Activated T-helper 1 cell treated with anti-CD3 and anti-CD28 coated beads, Interleukin-2, amount 50 U/mL, for 16 hours (primary cell): ENCODE measurements at places on chromosomes 1 and 21.

GRCh38 chr1:33828654-33829053 lies 35.2 kb upstream of the HMGB4 start:
- DNase-seq: no peak

- DNase-seq: peak; percentile 26
Measured at GRCh38 chr1:210328746-210329503, at the start of gene HHAT. Gene HHAT (plus strand): TSS chr1:210328902. CDS start chr1:210348976, 20,074 bp downstream.

DNA sequence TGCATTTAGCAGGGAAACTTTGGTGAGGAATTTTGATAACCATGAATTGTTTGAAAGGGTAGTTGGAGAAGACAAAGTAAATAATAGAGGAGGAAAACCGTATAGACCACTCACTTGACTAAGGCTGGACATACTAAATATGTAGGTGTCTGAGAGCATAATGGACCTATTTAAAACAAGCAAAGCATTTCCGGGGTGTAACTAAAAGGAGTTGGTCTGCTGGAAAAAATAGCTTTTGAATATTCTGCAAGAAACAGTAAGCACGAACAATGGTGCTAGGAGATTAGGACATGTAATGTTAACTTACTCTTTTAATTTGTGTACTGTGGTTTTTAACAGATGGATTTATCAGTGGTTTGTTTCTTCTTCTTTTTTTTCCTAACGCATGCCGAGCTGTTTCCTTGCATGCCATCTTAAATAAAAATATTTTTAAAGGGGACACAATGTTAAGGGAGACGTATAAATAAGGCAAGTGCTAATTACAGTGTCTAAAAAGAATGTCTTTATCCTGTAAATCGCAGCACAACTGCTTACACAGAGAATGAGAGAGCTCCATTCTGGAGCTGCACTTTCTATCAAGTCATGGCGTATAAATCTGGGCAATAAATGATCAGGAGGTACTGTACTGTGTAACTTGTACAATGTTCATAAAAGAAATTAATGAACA lies 492.1 kb downstream of the LMO4 start:
- DNase-seq: no peak

GRCh38 chr1:35860696-35861095 lies 22.3 kb upstream of the AGO1 start:
- no peak for DNase-seq

- no peak for DNase-seq
Measured at GRCh38 chr1:20061866-20062265, 8.1 kb upstream of the PLA2G5 start.

DNA sequence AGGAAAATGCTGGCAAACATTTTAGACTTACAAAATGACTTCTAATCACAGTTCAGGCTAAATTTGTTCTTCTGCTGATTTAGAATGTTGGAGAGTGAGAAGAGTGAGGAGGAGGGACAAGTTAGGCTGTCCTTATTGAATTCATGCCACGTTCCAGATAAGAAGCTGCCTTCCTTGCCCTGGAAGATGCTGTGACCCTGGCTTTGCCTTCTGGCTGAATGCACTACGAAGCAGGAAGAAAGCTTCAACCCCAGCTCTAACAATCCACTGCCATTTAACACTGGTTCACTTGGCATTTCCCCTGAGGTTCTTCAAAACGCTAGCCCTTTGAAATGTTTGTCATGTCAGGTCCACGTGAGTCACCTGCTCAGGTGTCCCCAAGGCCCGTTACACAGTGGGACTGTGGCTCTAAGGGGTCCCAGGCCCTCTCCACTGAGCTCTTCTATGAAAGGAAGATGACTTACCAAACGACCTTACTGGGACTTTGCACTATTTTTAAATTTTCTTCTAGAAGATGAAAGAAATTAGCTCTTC lies 30.0 kb upstream of the LRRC8C start:
- DNase-seq: no peak

- DNase-seq: no peak
Measured at GRCh38 chr21:26826801-26827200, 18.4 kb downstream of the ADAMTS1 start.

GRCh38 chr1:191901651-191902050 lies 256.6 kb upstream of the RGS18 start:
- DNase-seq: no peak

DNA sequence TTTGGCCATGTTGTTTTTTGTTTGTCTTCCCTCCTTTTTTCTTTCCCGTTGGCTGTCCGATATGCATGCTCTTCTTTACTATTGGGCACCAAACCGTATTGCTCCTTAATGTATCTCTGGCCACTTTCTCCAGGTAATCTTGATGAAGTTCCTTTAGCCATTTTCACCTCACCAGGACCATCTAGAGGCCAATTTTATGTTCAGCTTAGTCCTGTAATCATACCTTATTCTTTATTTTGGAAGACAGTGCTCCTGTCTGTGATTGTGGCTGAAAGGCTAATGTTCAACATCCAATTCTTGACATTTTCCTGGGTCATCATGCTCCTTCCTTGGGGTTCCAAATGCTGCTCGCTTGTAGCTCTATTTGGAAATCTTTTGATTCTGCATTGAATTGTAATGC lies 169.5 kb downstream of the S1PR1 start:
- no peak for DNase-seq

DNA sequence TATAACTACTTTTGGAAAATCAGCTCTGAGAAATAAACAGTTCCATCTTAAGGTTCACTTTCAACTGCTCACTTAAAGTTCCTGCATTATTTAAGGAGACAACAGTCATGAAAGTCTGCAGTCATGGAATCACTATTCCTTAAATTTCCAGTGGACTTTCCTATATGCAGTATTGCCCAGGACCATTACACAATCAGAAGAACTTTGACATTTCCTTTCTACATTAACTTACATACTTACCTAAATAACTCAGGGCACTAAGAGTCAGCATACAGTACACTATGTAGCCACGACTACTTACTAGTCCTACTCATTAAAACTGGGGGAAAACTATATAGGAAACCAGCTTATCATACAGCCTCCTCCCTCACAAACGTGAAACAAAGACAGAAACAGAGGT lies 220.1 kb downstream of the SLC45A1 start:
- no peak for DNase-seq

DNA sequence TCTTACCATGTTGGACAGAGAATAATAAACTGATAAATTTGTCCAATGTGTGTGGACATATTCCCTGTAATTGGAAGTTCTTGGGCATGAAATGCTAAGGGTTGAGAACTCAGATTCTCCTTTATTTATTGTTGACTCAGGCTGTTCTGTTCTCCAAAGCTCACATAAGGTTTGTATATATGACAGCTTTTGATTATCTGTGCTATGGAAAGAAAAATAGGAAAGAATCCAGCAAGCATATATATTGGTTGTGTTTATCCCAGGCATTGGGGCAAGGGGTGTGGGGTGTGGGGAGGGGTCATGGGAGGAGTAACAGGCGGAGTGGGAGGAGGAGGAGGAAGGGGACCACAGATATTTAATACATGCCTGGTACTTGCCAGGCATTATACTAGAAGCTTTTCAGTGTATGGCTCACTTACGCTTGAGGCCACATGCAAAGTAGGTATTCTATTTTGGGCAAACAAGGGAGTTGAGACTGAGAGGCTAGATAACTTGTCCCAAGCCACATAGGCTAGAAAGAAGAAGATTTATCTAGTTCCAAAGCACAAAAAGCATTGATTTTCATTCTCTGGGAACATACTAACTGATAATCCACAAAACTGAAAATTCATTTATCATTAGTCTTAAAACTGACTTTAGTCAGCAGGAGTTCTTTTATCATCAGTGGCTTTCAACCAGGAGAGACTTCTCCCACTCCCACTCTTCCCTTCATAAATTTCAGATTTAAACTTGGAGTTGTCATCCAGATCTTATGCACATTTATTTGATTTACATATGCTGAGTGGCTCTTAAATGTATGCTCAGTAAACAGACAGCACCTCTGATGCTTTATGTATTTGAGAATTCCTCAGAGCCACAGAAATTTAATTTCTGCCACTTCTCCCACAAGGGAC lies 27.2 kb downstream of the NGF start:
- DNase-seq: no peak
